ENCODE measurements at places on chromosomes 3 and 15. TPM values are rescaled to one million over a fixed set of nuclear protein-coding genes. Genes with fewer than 3 reads are reported as not detected.

DNA sequence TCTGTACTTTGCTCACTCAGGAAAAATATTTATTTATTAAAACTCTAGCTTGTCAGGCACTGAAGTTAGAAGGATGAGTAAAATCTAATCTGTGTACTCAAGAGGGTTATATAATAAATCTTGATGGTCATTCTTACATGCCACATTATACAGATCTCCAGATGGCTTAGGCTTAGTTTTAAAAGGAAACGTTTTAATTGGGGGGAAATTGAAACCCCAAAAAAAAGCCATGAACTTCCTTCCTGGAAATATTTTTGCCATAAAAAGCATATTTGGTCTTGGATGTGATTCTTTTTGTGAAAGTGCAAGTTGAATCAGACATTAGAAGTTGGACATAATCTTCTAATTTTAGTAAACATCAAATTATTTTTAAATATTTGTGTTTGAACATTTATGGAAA, 6.0 kb downstream of the SENP8 start:
- H3K36me3 ChIP-seq = no peaks in the 10 kb centered on the region
- no peak overlapping the region for H3K27ac ChIP-seq
- H3K27me3 ChIP-seq = no peaks in the 10 kb centered on the region

GRCh38 chr15:84638103-84638502, 16.0 kb downstream of the WDR73 start:
- no peak overlapping the region for H3K4me3 ChIP-seq
- no peaks in the 10 kb centered on the region for H3K27me3 ChIP-seq
- peaks cover 14% of the 10 kb centered on the region for H3K4me1 ChIP-seq

- H3K27me3 ChIP-seq = no peaks in the 10 kb centered on the region
- peaks cover 18% of the 10 kb centered on the region for H3K4me1 ChIP-seq
- no peak overlapping the region for H3K27ac ChIP-seq
- no peak overlapping the region for H3K4me3 ChIP-seq
- no peaks in the 10 kb centered on the region for H3K36me3 ChIP-seq
- DNase-seq = no peak
These were observed 82.8 kb upstream of the MEF2A start for GRCh38 chr15:99482993-99483392.

DNA sequence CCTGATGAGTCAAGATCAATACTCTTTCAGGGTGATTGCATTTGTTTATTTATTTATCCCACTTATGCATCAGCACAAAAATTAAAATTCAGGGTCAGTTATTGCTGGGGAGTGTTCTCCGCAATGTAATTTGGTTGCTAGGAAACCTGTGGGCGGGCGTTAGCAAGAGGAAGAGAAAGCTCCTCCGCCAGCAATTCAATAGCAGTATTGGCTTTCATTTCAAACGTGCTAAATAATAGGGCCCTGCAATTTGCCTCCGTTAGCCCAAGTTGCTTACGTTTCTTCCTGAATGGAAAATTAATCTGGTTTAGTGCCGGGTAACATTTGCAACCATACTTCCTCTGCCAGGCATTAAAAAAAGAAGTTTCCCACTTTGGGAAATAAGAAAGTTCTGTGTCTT, 35.5 kb upstream of the PLCL2 start:
- H3K4me3 ChIP-seq = no peak overlapping the region
- no peaks in the 10 kb centered on the region for H3K36me3 ChIP-seq
- peak; percentile 30 for DNase-seq
- no peaks in the 10 kb centered on the region for H3K27me3 ChIP-seq
- no peak overlapping the region for H3K27ac ChIP-seq

- H3K4me1 ChIP-seq = no peaks in the 10 kb centered on the region
- H3K27ac ChIP-seq = no peak overlapping the region
- no peak for DNase-seq
- H3K36me3 ChIP-seq = no peaks in the 10 kb centered on the region
These were observed 37.9 kb downstream of the RAB6B start for GRCh38 chr3:133857767-133858166.

DNA sequence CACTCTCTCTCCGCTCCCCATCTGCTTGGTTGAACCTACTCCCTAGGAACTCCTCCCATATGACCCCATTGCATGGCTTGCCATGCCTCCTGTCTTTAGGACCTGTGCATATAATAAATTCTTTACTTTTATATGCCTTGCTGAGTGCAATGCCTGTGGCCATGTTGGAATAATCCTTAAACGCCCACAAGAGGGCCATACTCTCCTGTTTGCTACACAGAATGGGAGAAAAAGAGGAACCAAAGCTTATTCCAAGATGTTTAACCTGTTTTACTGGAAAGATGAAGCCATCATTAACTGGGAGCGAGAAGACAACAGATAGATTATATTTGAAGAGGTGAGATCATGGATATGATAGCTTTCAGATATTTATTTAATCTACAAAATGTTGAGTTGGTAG, 1097.8 kb downstream of the NAALADL2 start:
- H3K4me1 ChIP-seq = no peaks in the 10 kb centered on the region
- H3K36me3 ChIP-seq = no peaks in the 10 kb centered on the region
- H3K27ac ChIP-seq = no peak overlapping the region
- H3K27me3 ChIP-seq = no peaks in the 10 kb centered on the region
- H3K4me3 ChIP-seq = no peak overlapping the region

- H3K36me3 ChIP-seq = no peaks in the 10 kb centered on the region
- H3K27ac ChIP-seq = no peak overlapping the region
- no peaks in the 10 kb centered on the region for H3K4me1 ChIP-seq
- no peak for DNase-seq
These were observed 209.8 kb upstream of the RBMS3 start for GRCh38 chr3:29070959-29071634.

DNA sequence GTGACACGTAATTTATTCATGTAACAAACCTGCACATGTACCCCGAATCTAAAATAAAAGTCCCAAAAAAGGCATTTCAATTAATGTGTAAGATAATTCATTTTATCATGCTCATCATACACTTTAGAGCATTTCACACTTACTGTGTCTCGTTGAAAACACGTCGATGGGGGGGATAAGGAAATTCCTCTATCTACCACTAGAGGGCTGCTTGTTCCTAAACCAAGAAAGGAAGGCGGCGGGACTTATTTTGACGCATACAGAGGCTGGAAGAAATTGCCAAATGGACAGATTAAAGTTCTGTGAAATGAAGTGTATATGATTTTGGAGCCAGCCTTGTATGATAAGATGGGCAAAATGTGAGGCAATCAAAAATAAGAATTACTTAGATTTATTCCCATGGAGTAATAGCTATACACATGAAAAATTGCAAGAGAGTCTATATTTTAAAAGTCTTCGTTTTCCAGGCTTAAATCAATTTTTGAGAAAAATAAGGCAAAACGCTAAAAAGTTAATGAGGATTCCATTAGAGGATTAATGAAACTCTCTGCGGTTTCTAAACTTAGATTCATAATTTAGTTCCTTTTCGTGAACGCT, 346.8 kb downstream of the CNTN3 start:
- no peaks in the 10 kb centered on the region for H3K36me3 ChIP-seq
- no peak overlapping the region for H3K4me3 ChIP-seq
- no peaks in the 10 kb centered on the region for H3K4me1 ChIP-seq

DNA sequence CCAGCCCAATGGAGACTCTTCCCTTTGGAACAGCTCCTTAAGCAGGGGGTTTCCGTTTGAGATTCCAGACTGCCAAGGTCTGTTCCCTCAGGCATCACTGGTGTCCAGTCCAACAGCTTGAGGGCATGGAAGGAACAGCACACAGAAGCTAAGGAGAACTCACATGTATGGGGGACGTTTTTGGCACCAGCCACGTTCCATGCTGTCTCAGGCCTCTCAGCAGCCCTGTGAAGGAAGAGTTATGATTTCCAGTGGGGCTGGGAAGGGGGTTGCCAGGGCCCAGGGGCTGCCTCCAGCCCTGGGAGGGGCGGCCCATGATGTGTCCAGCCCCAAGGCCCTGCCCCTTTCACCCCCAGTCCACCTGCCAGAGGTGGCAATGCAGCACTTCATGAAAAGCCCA, 7.5 kb upstream of the RHO start:
- H3K4me3 ChIP-seq = no peak overlapping the region
- H3K4me1 ChIP-seq = no peaks in the 10 kb centered on the region
- DNase-seq = no peak

DNA sequence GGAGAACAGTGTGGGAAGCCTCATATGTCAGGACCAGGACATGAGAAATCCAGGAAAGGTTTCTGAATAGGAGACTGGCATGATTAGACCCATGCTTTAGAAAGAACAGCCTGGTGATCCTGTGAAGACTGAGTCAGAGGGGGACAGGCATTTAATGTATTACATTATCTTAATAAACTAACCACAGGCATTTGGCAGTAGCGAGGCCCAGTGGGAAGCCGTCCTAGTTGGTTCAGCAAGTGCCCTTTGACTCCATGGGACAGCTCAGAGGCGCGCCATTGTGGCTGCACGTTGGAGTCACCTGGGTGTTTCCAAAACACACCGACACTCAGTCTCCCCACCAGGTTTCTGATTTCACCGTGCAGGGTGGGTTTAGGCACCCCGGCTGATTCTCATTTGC, 90.5 kb upstream of the DGKG start:
- peaks cover 42% of the 10 kb centered on the region for H3K27me3 ChIP-seq
- DNase-seq = peak; percentile 77
- no peak overlapping the region for H3K4me3 ChIP-seq
- H3K4me1 ChIP-seq = peaks cover 17% of the 10 kb centered on the region
- H3K27ac ChIP-seq = no peak overlapping the region
- peaks cover 5% of the 10 kb centered on the region for H3K36me3 ChIP-seq

GRCh38 chr15:49832511-49832910, 211.7 kb downstream of the DTWD1 start:
- no peak overlapping the region for H3K4me3 ChIP-seq
- no peaks in the 10 kb centered on the region for H3K4me1 ChIP-seq
- DNase-seq = peak; percentile 41
- no peaks in the 10 kb centered on the region for H3K36me3 ChIP-seq

DNA sequence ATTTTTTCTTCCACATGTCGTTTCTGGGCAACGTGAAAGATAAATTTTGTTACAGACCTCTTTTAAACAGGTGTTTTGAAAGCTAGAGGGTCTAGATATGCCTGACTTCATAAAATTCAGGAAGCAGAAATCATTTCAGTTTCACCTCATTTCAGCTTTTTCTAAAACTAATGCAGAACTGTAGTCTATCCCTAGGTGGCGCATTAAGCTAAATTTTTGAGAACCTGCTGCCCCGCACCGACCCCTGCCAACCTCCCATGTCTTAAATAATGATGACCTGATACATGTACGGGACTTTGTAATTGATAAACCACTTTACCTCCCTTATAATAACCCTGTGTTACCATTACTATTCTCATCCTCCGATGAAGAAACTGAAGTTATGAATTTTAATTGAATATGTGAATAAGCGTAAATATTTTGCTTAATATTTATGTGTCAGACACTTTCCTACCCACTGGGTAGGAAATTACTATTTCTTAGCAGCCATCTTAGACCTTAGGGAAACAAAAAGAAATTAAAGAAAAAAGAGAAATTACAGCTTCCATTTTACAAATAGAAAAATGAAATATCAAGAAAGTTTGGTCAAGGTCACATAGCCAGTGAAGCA, 78.7 kb upstream of the GCNT3 start:
- peak; percentile 67 for DNase-seq
- peaks cover 4% of the 10 kb centered on the region for H3K36me3 ChIP-seq
- no peak overlapping the region for H3K27ac ChIP-seq
- H3K27me3 ChIP-seq = no peaks in the 10 kb centered on the region

DNA sequence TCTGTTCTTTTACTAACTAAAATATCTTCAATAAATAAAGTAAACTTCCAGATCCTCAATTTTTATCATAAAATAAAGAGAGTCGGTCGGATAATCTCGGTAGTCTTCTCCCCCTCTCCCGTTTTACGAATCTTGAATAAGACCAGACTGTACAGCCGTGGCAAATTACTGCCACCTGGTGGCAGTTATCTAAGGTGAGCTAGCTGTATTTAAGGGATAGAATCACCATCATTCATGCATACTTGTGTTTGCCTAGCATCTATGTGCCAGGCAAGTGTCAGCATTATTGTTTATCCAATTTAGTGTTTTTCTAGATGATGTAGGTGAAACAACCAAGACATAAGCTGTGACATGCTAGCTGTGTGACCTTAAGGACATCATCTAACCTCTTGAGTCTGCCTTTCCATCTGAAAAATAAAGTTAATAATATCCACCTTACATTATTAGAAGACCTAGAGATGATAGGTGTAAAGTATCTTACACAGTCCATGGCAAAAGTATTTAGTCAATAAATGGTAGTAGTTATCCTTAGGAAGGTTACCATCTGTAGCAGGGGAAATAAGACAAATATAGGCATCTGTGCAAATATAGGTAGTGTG, 21.3 kb downstream of the DUT start:
- H3K27me3 ChIP-seq = no peaks in the 10 kb centered on the region
- no peak overlapping the region for H3K4me3 ChIP-seq
- no peak overlapping the region for H3K27ac ChIP-seq
- peaks cover 17% of the 10 kb centered on the region for H3K4me1 ChIP-seq
- DNase-seq = peak; percentile 67

- H3K36me3 ChIP-seq = no peaks in the 10 kb centered on the region
- DNase-seq = peak; percentile 28
- no peak overlapping the region for H3K4me3 ChIP-seq
- no peak overlapping the region for H3K27ac ChIP-seq
These were observed 40.9 kb upstream of the MRPL3 start for GRCh38 chr3:131543714-131544113.

DNA sequence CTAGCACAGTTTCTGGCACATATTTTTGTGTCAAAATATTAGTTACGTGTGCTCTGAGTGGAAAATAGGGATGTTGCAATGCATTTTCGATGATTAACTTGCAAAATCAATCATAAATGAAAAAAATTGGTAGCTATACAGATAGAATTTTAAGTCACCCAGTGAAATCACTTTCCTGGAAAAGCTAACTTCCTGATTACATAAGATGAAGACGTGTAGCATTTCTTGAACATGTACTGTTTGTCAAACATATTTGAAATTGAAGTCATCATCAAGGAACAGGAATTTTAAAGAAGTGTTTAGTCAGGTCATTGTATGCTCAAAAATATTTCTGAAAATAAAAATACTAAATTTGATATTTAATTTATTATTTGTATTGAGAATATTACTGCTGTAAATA, 977.7 kb downstream of the PLOD2 start:
- no peak for DNase-seq
- peaks cover 16% of the 10 kb centered on the region for H3K4me1 ChIP-seq
- H3K36me3 ChIP-seq = no peaks in the 10 kb centered on the region
- H3K4me3 ChIP-seq = no peak overlapping the region
- peak overlapping the region; percentile 47 for H3K27ac ChIP-seq

- no peaks in the 10 kb centered on the region for H3K4me1 ChIP-seq
- H3K27me3 ChIP-seq = peaks cover 12% of the 10 kb centered on the region
- no peaks in the 10 kb centered on the region for H3K36me3 ChIP-seq
- H3K4me3 ChIP-seq = no peak overlapping the region
These were observed 5.8 kb downstream of the C3orf20 start for GRCh38 chr3:14680716-14681115.

The TMEM212 gene
- not detected for total RNA-seq

The SLC12A8 gene
- total RNA-seq = 16.8 TPM

The HRG gene
- 0.40 TPM for total RNA-seq

The RHCG gene
- 0.59 TPM for total RNA-seq

The IGSF11 gene
- total RNA-seq = 0.56 TPM

The CHRM5 gene
- not detected for total RNA-seq

The THPO gene
- total RNA-seq = not detected

The PPP1R14D gene
- 0.51 TPM for total RNA-seq

The ACKR2 gene
- total RNA-seq = 1.5 TPM
